ENCODE measurements at places on chromosomes 2 and 18.

- H3K27me3 ChIP-seq = no peaks in the 10 kb centered on the region
- H3K4me1 ChIP-seq = no peaks in the 10 kb centered on the region
- no peak overlapping the region for H3K27ac ChIP-seq
- H3K36me3 ChIP-seq = no peaks in the 10 kb centered on the region
- DNase-seq = peak; percentile 50
- H3K4me3 ChIP-seq = no peak overlapping the region
These were observed 120.4 kb downstream of the RNF144A start for GRCh38 chr2:7037340-7038333.

GRCh38 chr18:3103576-3103975, 90.6 kb upstream of the LPIN2 start:
- peaks cover 10% of the 10 kb centered on the region for H3K4me1 ChIP-seq
- H3K4me3 ChIP-seq = no peak overlapping the region
- no peaks in the 10 kb centered on the region for H3K36me3 ChIP-seq
- no peaks in the 10 kb centered on the region for H3K27me3 ChIP-seq

- DNase-seq = no peak
- H3K4me3 ChIP-seq = no peak overlapping the region
- H3K27me3 ChIP-seq = no peaks in the 10 kb centered on the region
- H3K27ac ChIP-seq = no peak overlapping the region
- no peaks in the 10 kb centered on the region for H3K36me3 ChIP-seq
- no peaks in the 10 kb centered on the region for H3K4me1 ChIP-seq
These were observed 219.8 kb downstream of the ZRANB3 start for GRCh38 chr2:135311268-135311667.

- H3K27ac ChIP-seq = peak overlapping the region; percentile 99
- DNase-seq = peak; percentile 82
- H3K4me3 ChIP-seq = no peak overlapping the region
- H3K4me1 ChIP-seq = peaks cover 48% of the 10 kb centered on the region
These were observed 13.0 kb upstream of the RALB start for GRCh38 chr2:120239488-120240287.

DNA sequence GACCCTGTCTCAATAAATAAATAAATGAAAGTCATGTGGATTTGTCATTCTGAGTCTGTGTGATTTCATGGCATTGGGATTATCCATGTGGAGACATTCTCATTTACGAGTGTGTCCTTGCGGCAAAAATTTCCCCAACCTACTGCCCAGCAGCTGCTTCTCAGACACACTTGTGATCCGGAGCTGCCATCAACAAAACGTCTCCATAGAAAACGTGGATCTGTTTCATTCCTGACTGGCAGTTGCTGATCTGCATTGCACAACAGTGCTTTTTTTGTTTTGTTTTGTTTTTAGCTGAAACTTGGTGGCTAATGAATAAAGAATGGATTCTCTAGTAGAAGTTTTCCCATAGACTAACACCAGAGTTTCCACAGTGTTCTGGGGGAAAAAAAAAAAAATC, 74.7 kb downstream of the TGIF1 start:
- H3K4me3 ChIP-seq = no peak overlapping the region
- no peaks in the 10 kb centered on the region for H3K4me1 ChIP-seq
- H3K27ac ChIP-seq = no peak overlapping the region
- H3K36me3 ChIP-seq = no peaks in the 10 kb centered on the region

GRCh38 chr18:42635378-42636048, 480.0 kb downstream of the RIT2 start:
- H3K4me3 ChIP-seq = no peak overlapping the region
- H3K27me3 ChIP-seq = no peaks in the 10 kb centered on the region
- H3K27ac ChIP-seq = no peak overlapping the region
- H3K36me3 ChIP-seq = no peaks in the 10 kb centered on the region
- DNase-seq = no peak

DNA sequence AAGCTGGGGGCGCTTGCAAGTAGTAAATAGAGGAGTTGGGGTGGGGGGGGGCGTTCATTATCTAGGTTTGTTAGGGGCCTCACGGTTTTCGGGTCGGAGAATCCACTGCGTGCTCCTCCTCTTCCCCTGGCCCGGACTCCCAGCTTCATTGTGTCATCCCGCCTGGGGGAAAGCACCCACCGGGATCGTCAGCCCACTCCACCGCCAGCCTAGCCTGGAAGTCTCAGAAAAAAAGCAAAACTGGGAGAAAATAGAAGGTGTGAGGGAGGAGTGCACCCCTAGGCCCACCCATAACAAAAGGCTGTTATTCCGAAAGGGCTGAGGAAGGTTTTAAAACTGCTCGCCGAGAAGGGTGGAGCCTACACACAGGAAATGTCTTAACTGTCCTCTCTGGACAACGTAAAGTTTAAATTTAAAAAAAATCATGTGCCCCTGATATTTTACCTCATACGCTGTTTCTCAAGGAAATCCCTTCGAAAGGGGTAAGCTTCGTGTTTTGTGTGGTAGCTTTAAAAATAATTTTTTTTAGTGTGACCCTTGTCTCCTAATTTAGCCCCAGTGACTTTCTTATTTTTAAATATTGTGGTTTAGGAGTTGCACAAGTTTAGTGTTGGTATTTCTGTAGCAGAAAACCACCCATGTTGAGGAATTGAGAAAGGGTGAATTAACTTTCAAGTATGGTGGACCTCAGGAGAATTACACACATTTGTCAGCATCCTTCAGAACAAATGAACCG, 104.2 kb downstream of the SPTBN1 start:
- H3K27me3 ChIP-seq = no peaks in the 10 kb centered on the region
- no peak for DNase-seq
- peak overlapping the region; percentile 97 for H3K27ac ChIP-seq
- H3K36me3 ChIP-seq = no peaks in the 10 kb centered on the region
- peaks cover 37% of the 10 kb centered on the region for H3K4me1 ChIP-seq

DNA sequence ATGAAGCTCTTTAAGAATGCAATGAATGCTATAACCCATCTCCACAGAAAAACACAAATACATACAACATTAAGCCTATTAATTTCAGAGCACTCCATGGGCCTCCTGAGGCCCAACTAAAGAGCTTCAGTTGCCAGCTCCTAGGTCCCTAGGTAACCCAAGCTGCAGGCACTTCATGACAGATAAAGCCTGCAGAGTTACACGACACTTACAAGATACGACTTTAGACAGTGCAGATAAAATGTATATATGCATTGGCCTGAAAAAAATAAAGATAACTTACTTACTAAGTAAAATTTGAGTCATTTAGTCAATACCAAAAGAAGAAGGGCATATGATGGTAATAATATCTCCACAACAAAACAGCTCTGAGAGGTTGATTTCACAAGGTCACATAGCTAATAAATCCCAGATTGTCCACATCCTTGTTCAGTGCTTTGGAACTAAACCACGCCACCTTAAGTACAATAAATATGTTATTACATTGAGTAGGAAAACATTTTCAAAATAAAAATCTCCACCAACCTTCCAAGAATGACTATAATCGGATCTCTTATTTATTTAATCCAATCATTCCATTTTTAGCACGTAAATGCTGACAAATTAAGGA, 3.4 kb downstream of the MAP4K3 start:
- no peak overlapping the region for H3K4me3 ChIP-seq
- H3K27ac ChIP-seq = no peak overlapping the region
- H3K36me3 ChIP-seq = no peaks in the 10 kb centered on the region

- no peaks in the 10 kb centered on the region for H3K4me1 ChIP-seq
- DNase-seq = no peak
- no peak overlapping the region for H3K4me3 ChIP-seq
These were observed 113.9 kb downstream of the HNMT start for GRCh38 chr2:138078153-138078552.

GRCh38 chr2:152594792-152595191, 122.5 kb downstream of the PRPF40A start:
- H3K4me1 ChIP-seq = no peaks in the 10 kb centered on the region
- no peaks in the 10 kb centered on the region for H3K27me3 ChIP-seq
- no peak overlapping the region for H3K27ac ChIP-seq

GRCh38 chr2:156803243-156803642, 367.1 kb downstream of the GPD2 start:
- peak overlapping the region; percentile 57 for H3K4me3 ChIP-seq
- no peaks in the 10 kb centered on the region for H3K36me3 ChIP-seq
- no peaks in the 10 kb centered on the region for H3K27me3 ChIP-seq
- H3K4me1 ChIP-seq = no peaks in the 10 kb centered on the region
- no peak overlapping the region for H3K27ac ChIP-seq

- no peak for DNase-seq
- H3K4me3 ChIP-seq = no peak overlapping the region
- H3K36me3 ChIP-seq = peaks cover 7% of the 10 kb centered on the region
- H3K27me3 ChIP-seq = no peaks in the 10 kb centered on the region
These were observed 82.8 kb downstream of the MEIS1 start for GRCh38 chr2:66517772-66518171.

GRCh38 chr2:223513771-223514455, 88.2 kb downstream of the SCG2 start:
- no peak overlapping the region for H3K27ac ChIP-seq
- H3K4me1 ChIP-seq = no peaks in the 10 kb centered on the region
- H3K27me3 ChIP-seq = no peaks in the 10 kb centered on the region

DNA sequence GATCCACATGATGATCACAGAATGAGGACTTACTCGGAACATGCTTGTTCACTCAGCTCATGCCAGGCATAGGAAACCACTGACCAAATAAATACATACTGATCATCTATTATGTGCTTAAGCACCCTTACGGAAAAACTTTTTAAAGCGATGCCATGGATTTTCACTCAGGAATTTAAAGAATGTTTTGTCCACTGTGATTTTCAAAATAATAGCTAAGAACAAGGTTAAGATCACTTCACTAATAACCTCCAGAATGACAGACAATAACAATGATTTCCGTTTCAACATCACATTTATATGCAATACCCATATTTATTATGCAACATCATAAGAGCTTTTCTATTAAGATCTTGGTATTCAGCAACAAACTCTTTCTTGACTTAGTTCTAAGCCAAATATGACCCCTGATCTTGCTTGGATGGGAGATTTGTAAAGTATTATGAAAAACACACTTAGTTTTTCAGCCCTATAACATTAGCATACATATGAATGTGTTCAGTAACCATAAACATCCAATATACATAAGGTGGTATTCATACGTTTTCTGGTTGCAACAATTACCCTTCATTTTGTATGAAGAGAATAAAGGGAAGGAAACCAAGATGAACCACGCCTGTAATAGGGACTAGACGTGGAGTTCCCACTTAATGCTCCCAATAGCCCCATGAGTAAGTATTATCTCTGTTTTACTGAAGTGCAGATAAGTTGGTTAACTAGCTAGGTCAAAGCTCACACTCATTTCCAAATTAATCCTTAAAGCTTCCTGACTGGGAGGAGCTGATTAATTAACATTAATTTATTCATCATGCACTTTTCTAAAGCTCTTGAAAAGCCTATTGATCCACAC, 1.9 kb downstream of the CD302 start:
- peak; percentile 75 for DNase-seq
- peak overlapping the region; percentile 71 for H3K27ac ChIP-seq
- H3K4me3 ChIP-seq = no peak overlapping the region

DNA sequence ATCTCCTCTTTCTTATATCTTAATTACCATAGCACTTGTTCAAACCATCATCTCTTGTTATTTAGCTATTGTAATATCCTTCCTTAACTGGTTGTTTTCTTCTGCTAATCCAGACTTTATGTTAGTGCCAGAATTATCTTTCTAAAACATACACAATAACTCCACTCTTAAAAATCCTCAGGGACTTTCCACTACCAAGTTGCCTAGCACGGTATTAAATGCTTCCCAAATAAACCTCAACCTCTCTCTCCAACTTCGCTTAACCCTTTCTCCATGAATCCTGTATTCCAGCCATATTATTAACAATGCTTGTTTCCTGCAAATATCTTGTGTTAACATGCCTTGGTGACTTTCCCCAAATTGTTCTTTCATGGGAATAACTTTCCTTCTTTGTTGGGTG, 84.5 kb downstream of the FAM228A start:
- H3K4me3 ChIP-seq = no peak overlapping the region
- peaks cover 12% of the 10 kb centered on the region for H3K36me3 ChIP-seq
- DNase-seq = no peak
- no peaks in the 10 kb centered on the region for H3K4me1 ChIP-seq

DNA sequence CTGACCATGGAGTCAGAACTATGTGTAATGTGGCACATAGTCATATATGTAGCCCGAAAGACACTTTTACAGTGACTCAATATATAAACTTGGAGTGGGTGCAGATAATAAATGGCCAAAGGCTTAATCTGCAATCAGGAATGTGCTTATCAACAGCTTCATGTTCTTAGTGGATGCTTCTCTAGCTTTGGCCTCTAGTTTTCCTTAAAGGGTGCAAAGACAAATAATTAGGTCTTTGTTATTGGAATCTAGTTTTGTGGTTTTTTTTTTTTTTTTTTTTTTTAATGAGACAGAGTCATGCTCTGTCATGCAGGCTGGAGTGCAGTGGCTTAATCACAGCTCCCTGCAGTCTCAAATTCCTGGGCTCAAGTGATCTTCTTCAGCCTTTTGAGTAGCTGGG, 625.6 kb downstream of the EPHA4 start:
- H3K4me1 ChIP-seq = no peaks in the 10 kb centered on the region
- DNase-seq = no peak
- no peak overlapping the region for H3K27ac ChIP-seq

DNA sequence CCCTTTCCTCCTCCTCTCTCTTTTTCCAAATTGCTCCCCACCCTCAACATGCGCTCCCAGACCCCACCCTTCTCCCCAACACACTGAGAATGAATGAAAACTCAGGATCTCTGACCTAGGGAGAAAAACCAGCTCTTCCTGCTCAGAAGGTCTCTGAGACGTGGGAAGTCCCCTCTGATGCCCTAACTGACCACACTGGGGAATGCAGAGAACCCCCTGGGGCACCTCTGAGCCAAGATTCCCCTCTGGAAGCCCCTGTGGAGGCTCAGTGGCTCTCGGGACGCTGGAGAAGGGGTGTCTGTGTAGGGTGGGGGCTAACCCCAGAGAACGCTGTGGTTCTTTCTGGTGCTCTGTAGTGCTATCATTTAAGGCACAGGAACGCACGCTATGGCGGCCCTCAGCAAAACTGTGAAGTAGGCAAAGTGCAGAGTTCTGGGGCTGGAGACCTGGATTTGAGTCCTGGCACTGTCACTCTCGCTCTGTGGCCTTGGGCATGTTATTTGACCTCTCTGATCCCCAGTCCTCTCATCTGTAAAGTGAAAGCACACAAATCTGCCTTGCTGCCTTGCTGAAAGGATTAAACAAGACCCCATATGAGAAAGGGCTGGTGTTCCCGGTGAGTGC, 17.1 kb downstream of the ATOH8 start:
- peaks cover 16% of the 10 kb centered on the region for H3K27me3 ChIP-seq
- H3K4me1 ChIP-seq = peaks cover 13% of the 10 kb centered on the region
- no peaks in the 10 kb centered on the region for H3K36me3 ChIP-seq
- DNase-seq = no peak
- H3K4me3 ChIP-seq = no peak overlapping the region

DNA sequence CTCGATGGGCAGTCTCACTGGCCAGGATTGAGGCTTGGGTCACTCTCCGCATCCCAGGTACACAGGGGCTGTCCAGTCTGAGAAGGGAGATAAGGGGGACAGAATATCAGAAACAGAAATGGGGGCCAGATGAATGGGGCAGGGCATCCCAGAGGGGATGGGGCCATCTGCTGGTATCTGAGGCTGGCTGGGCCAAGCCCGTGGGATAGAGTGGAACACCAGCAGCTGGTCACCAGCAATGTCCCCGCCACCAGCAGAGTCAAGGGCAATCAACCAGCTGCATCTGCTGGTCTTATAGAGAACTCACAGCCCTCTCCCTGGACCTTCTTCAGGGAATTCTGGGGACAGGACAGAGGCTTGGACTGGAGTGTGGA, 128.8 kb upstream of the HAAO start:
- peaks cover 42% of the 10 kb centered on the region for H3K4me1 ChIP-seq
- no peaks in the 10 kb centered on the region for H3K36me3 ChIP-seq
- no peaks in the 10 kb centered on the region for H3K27me3 ChIP-seq

All from large intestine (tissue), 12 donors.